ENCODE measurements at places on chromosomes 6 and 20.

DNA sequence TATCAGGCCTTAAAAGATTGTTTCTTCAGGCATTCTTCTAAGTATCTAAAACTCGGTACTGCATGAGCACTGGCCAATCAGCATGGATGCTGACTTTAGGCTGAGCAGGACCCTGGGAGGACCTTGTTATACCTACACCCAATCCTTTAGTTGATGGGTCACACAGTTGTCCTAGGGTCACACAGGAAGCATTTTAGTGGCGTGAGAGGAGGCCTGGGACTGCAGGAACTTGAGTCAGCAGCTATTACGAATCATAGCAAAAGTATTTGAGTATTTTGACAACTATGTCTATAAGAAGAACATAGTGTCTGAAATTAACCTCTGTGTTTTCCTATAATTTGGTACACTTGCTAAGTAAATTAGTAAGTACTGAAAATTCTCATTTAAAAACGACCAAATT, 741.4 kb downstream of the HACE1 start:
- DNase-seq = no peak

- no peak for DNase-seq
Measured at GRCh38 chr6:157706883-157707282, 116.2 kb upstream of the SNX9 start.

DNA sequence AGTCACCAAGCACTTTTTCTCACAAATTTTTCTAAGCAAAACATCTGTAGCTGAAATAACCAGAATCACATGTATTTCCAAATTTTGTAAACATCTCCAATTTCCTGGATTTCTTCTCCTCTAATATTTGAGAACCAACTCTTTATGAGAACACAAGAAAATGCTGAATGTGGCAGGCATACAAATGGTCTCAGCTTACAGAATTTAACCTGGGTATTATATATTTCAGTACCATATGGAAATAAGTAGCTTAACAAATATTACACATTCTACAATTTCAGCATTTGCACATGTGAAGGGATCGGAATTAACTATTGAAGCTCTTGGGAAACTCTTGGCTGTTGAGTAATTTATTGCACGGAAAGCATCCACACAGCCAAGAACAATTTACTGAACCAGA, 92.5 kb downstream of the TBXT start:
- no peak for DNase-seq

DNA sequence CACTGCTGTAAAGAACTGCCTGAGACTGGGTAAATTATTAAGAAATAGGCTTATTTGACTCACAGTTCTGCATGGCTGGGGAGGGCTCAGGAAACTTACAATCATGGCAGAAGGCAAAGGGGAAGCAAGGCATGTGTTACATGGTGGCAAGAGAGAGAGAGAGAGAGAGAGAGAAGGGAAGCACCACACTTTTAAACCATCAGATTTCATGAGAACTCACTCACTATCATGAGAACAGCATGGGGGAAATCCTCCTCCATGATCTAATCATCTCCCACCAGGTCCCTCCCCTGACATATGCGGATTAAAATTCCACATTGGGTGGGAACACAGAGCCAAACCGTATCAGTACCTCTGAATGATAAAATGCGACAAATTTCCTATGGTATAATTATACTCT, 203.9 kb upstream of the MARCKS start:
- no peak for DNase-seq

GRCh38 chr6:18605841-18606240, 218.7 kb downstream of the RNF144B start:
- no peak for DNase-seq

GRCh38 chr6:106178900-106179299, 92.8 kb downstream of the PRDM1 start:
- DNase-seq = no peak

DNA sequence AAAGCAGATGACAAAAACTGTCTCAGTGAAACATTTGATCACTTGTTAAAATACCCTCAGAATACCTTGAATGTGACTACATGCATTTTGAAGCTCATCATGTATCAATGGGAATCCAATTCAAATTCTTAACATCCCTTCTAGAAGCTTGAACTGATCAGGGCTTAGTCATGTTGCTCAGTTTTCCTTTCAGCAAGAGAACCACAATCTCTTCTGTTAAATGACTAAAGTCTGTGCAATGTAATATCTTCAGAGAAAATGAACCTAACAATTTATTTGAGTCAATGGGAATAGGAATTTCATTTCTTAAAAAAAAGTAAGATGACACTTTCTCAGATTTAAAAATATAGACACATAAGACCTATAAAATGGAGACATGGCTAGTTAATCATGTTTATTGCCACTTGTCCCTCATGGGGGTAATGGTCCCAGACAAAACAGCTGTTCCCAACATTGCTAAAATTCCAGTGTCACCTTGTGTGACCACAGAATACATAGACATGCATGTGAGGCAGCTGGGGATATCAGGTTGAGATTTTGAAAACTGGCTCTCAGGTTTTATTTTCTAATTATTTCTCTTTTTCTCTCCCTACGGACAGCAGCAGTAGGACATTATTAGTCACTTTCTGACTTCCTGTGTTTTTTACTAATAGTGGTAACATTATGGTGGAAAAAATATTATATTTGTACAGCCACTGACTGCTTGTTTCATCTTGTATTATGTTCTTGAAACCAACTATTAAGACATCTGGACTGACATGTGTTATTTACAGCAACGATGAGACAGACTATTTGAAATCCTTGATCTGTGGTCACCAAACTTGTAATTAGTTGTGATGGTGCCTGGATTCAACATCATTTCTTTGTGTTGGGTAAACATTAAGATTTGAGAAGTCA, 192.5 kb downstream of the COL9A1 start:
- DNase-seq = no peak

- no peak for DNase-seq
Measured at GRCh38 chr6:140183881-140184280, 809.4 kb upstream of the CITED2 start.

- no peak for DNase-seq
Measured at GRCh38 chr20:36802326-36803222, 29.0 kb upstream of the DSN1 start.

GRCh38 chr6:118285791-118286190, 262.3 kb upstream of the PLN start:
- no peak for DNase-seq
